ENCODE measurements at places on chromosomes 4 and X.

GRCh38 chr4:574346-575161, 1.5 kb downstream of the TMEM271 start:
- DNase-seq: no peak

DNA sequence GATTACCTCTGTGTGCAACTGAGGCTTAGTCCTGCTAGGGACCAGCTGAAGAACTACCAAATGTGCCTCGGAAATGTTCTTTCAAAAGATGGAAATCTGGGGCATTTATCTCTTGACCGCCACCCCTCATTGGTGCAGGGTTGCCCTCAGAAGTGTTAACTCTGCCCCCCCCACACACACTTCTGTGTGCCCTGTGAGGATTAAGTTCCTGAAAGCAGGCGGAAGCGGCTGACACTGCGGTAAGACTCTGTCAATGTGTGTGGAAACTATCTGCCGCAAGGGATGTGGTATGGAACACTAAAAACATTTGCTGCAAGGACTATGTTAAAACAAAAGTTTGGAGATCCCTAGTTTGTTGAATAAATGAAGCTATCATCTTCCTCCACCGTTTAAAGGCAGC, 106.9 kb upstream of the NDP start:
- no peak for DNase-seq

DNA sequence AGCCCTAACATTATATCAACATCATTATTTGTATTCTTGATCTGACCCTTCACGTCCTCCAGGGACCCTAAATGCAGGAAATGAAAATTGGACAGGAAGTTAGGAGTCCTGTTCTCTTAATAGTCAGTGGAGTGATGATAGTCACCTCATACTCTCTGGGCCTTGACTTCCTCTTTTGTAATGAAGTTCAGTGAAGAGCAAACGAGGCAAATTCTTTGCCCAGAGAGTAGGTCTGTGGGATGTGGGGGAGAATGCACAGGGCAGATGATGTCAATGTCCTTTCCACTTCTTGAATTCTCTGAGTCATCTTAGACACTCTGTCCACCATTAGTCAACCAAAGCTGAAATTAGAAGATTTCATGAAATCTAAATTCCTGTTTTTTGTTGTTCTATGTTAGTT, 17.1 kb upstream of the GPRIN3 start:
- no peak for DNase-seq

DNA sequence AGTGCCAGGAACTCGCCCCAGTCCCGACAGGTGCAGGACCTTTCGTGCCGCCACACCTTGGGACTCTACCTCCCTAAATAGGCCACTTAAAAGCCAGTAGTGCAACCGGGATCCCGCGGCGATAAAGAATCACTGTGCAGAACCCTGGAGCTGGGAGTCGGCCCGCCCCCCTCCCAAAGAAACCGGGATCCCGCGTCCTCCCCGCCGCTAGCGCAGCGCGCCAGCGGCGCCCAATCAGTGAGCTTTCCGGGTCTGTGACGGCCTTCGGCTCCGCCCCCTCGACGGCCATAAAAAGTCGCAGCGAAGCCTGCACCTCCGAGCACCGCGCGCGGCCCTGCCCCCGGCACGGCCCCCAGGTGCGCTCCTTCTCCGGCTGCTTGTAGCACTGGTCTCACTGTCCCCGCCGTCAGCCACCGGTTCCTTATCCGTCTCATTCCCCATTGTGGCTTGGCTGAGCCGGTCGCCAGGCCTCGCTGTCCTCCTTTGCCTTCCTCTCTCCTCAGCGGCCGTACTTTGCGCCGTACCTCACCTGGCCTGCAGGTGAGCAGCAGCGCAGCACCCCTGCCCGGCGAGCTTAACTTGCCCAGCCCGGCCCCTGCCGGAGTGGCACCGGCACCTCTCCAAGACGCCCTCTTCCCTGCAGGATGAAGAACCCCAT, at the start of gene LRAT:
TSS of gene LRAT (plus strand) at position 318 of the 658 bp plus-strand sequence. CDS start at position 645, 327 bp downstream.
- DNase-seq: peak; percentile 10

Measured in stimulated activated naive CD4-positive, alpha-beta T cell (primary cell).